ENCODE measurements at places on chromosomes 13 and 19.

DNA sequence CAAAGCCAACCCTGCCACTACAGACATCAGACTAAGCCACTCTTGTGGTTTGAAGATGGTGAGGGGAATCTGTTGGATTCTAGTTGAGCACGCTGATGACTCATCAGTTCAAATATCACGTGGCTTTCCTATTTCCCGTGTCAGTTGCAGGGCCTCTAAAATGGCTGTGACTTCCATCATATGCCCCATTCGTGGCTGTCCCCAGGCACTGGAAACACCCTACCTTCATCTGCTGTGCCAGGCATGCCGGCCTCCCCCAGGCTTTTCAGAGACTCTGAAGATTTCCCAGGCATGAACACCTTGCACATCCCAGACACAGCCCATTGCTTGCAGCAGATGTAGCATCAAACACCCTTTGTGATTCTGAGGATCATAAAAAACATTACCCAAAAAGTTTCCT, 659.9 kb downstream of the UQCRFS1 start:
- no peak overlapping the region for H3K4me3 ChIP-seq
- H3K36me3 ChIP-seq = no peaks in the 10 kb centered on the region
- no peaks in the 10 kb centered on the region for H3K4me1 ChIP-seq
- DNase-seq = no peak

GRCh38 chr19:14182476-14182875, 23.5 kb downstream of the ADGRL1 start:
- no peaks in the 10 kb centered on the region for H3K27me3 ChIP-seq
- no peak overlapping the region for H3K27ac ChIP-seq

DNA sequence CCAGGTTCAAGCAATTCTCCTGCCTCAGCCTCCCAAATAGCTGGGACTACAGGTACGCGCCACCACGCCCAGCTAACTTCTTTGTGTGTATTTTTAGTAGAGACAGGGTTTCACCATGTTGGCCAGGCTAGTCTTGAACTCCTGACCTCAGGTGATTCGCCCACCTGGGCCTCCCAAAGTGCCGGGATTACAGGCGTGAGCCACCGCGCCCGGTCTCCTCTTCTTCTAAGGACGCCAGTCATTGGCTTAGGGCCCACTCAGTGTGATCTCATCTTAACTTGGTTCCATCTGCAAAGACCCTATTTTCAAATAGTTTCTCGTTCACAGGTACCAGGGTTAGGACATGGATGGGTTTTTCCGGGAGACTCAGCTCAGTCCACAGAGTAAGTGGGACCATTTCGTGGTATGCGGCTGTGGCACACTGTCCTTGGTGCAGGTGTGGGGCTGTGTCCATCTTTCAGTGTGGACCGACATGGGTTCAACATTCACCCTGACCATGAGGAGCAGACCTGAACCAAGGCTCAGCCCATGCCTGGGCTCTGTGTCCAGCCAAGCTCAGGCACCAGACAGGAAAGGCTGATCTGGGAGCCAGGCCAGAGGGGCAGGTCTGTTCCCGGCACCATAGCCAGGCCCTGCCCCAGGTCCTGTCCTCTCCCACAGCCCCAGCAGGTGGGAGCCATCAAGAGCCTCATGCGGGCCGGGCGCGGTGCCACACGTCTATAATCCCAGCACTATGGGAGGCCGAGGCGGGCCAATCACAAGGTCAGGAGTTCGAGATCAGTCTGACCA, 2.8 kb upstream of the MKNK2 start:
- no peaks in the 10 kb centered on the region for H3K36me3 ChIP-seq
- no peak overlapping the region for H3K4me3 ChIP-seq
- H3K27ac ChIP-seq = no peak overlapping the region
- H3K27me3 ChIP-seq = no peaks in the 10 kb centered on the region
- H3K4me1 ChIP-seq = peaks cover 10% of the 10 kb centered on the region

GRCh38 chr13:50686551-50686950, 156.9 kb downstream of the DLEU7 start:
- H3K4me1 ChIP-seq = peaks cover 34% of the 10 kb centered on the region
- no peak for DNase-seq
- H3K27me3 ChIP-seq = no peaks in the 10 kb centered on the region

- peak; percentile 98 for DNase-seq
- peak within 1 kb of the TSS; percentile 34 for H3K27ac ChIP-seq
- H3K4me3 ChIP-seq = peak within 1 kb of the TSS; percentile 82
These were observed at the start of gene MYCBP2 for GRCh38 chr13:77326905-77327604. TSS of gene MYCBP2 (minus strand) at chr13:77327094. CDS start at chr13:77326775, 319 bp downstream.

DNA sequence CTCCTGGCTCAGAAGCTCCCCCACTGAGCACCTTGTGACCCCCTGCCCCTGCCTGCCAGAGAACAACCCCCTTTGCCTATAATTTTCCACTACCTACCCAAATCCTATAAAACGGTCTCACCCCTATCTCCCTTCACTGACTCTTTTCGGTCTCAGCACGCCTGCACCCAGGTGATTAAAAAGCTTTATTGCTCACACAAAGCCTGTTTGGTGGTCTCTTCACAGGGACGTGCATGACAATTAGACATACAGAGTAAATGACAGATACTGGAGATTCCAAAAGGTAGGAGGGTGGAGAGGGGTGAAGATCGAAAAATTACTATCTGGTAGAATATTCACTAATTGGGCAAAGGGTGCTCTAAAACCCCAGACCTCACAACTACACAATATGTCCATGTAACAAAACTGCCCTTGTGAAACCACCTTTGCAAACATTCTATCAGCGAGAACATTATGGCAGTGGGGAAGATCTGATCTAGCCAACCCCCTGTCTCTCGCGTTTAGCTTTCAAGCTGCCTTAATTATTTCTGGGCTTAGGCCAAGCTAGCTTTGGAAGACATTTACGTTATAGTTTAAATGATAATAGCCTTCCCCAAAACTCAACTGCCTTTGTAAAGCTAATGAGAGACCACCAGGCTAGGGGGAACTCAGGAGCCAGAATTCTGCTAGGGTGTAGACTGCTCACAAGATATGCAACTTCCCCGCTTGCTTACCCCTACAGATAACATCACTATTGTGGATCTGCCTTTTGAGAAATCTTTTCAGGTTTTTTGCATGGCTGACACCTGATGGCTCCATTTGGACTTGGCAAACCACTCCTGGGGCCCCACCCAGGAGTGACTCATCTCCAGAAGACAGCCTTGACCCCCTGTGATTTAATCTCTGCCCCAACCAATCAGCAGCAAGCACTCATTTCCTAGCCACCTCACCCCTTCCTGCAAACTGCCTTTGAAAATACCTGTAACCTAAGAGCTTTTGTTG, 1534.0 kb upstream of the SPRY2 start:
- peaks cover 10% of the 10 kb centered on the region for H3K4me1 ChIP-seq
- no peak overlapping the region for H3K4me3 ChIP-seq
- H3K27me3 ChIP-seq = no peaks in the 10 kb centered on the region
- H3K36me3 ChIP-seq = no peaks in the 10 kb centered on the region
- no peak overlapping the region for H3K27ac ChIP-seq
- DNase-seq = peak; percentile 1

GRCh38 chr19:33299051-33299688, 3.2 kb downstream of the CEBPA start:
- no peak overlapping the region for H3K4me3 ChIP-seq
- H3K36me3 ChIP-seq = no peaks in the 10 kb centered on the region
- H3K27ac ChIP-seq = no peak overlapping the region
- H3K27me3 ChIP-seq = peaks cover 52% of the 10 kb centered on the region

DNA sequence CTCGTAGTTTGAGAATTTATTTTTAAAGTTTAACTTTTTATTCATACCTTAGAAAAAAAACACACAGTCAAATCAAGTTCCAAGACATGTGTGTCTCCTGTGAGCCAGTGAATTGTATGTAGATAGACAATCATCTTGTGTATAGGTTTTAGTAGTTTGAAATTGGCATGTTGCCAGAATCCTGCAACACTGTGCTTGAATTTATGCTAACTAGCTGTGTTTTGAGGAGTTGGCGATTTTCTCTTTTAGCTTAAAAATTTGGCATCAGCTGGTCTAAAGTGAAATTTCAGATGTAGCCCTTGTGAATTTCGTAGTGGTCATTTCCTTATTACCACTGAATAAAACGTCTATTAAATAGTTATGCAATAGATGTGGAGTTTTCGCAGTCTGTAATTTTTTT, 213.2 kb downstream of the ATP8A2 start:
- peaks cover 19% of the 10 kb centered on the region for H3K4me1 ChIP-seq
- no peak for DNase-seq
- H3K27ac ChIP-seq = no peak overlapping the region
- no peaks in the 10 kb centered on the region for H3K27me3 ChIP-seq

- DNase-seq = no peak
- no peaks in the 10 kb centered on the region for H3K36me3 ChIP-seq
- H3K4me1 ChIP-seq = peaks cover 14% of the 10 kb centered on the region
These were observed 3.6 kb upstream of the HPN start for GRCh38 chr19:35037716-35038622.

GRCh38 chr13:109840201-109840892, 54.0 kb upstream of the IRS2 start:
- no peaks in the 10 kb centered on the region for H3K27me3 ChIP-seq
- no peak overlapping the region for H3K27ac ChIP-seq
- H3K4me1 ChIP-seq = peaks cover 11% of the 10 kb centered on the region

DNA sequence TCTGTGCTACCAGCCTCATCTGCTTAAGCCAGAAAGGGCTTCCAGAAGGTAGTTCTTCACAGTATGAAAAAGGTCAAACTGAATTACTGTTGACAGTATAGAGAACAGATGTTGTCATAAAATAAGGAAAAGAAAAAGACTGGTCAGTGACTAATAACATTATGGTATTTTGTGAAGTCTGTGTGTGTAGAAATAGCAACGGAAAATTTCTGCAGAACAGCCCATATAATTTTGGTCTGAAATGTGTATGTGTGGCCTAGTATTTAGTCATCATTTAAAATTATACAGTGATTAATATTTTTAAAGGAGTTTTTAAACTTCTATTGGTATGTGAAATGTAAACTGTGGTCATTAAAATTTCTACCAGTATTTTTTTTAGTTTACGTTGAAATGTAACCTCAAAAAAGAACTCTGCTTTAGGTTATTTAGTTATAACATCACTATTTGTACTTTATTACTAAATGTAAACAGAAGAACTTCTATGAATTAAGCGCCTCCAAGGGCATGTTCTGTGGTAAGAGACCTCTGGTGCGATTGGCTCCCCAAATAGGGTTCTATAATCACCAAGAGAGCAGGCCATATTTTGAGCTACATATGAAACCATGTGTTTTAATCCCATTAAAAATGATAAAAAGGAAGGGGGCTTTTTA, 3.3 kb upstream of the GPR183 start:
- H3K4me1 ChIP-seq = peaks cover 5% of the 10 kb centered on the region
- no peak overlapping the region for H3K4me3 ChIP-seq

GRCh38 chr19:43620061-43621001, 902 bp upstream of the ZNF428 start:
- H3K36me3 ChIP-seq = no peaks in the 10 kb centered on the region
- peak overlapping the region; percentile 47 for H3K4me3 ChIP-seq
- peak overlapping the region; percentile 99 for H3K27ac ChIP-seq
- H3K4me1 ChIP-seq = peaks cover 11% of the 10 kb centered on the region
- DNase-seq = no peak
- no peaks in the 10 kb centered on the region for H3K27me3 ChIP-seq

- DNase-seq = no peak
- H3K27me3 ChIP-seq = no peaks in the 10 kb centered on the region
- no peak overlapping the region for H3K4me3 ChIP-seq
- H3K27ac ChIP-seq = no peak overlapping the region
These were observed 146.8 kb upstream of the TSHZ3 start for GRCh38 chr19:31496076-31496475.

DNA sequence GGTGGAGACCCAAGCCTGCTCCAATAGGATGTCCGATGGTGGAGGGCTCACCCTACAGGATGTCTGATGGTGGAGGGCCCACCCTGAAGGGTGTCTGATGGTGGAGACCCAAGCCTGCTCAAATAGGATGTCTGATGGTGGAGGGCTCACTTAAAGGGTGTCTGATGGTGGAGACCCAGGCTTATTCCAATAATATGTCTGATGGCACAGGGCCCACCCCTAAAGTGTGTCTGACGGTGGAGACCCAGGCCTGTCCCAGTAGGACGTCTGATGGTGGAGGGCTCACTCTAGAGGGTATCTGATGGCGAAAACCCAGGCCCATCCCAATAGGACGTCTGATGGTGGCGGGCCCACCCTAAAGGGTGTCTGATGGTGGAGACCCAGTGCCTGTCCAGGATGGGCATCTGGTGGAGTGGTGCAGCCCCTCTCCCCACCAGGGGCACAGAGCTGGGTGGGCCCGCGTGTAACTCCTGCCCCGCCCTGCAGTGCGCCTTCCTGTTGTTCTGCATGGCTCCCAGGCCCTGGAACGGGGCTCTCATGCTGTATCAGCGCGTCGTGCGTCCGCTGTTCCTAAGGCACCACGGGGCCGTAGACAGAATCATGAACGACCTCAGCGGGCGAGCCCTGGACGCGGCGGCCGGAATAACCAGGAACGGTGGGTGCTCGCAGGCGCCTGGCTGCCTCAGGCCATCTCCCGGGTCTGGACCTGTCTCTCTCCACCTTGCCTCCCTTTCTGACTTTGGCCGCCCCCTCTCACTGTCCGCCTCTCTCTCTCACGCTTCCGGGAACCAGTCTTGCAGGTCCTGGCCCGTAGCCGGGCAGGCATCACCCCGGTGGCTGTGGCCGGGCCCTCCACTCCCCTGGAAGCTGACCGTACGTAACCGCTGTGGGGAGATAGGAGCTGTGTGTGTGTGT, 5.1 kb downstream of the REEP6 start:
- no peak overlapping the region for H3K27ac ChIP-seq
- peaks cover 35% of the 10 kb centered on the region for H3K27me3 ChIP-seq

DNA sequence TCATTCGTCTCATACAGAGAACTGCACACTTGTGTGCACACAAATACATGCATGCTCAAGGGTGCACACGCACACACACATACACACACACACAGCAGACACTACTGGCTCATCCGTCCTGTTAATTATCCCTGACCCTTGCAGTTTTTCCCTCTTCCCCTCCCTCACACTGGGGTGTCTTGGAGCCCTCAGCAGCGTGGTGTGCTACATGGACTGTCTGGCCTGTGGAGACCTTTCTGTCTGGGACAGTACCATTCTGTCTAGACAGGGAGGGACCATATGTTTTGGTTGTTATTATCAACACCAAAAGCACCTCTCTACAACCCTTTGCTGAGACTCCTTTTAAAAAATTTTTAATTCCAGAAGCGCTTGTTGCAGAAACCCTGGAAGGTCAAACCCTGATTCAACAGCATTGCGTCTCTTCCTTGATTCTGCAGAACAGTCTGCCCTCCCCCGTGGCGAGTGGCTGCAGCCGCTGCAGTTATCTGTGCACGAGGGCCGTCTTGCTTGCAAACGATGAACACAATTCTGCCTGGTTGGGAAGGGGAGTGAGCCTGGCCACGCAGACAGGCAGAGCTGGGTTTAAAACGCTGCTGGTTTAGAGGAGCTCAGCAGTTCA, 374.0 kb downstream of the IRS2 start:
- no peak overlapping the region for H3K27ac ChIP-seq
- peak; percentile 77 for DNase-seq
- H3K36me3 ChIP-seq = no peaks in the 10 kb centered on the region
- H3K27me3 ChIP-seq = no peaks in the 10 kb centered on the region
- H3K4me3 ChIP-seq = no peak overlapping the region
- H3K4me1 ChIP-seq = peaks cover 11% of the 10 kb centered on the region

All from neural progenitor cell (in vitro differentiated cells).